ENCODE measurements at places on chromosomes 16 and 17.

- no peak for DNase-seq
Measured at GRCh38 chr17:12726131-12726530, 60.4 kb downstream of the MYOCD start.

DNA sequence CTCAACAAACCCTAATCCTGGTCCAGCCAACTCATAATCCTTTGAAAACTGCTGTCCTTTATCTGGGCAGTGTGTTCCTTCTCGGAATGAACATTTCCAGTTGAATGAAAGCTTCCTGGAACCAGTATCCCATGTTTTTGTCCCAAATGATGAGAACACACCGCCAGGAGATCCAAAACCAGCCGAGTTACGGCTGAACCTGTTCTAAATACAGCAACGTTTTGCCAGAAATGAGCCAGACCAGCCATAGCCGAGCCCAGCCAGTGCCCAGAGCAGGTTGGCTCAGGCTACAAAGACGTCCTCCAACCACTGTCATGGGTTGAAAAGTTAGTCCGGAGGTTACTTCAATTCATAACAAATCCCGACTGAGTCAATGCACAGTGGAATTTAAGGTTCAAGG is 67.6 kb upstream of the FOXF1 start:
- DNase-seq: no peak

GRCh38 chr17:49404906-49405305 is 9.8 kb downstream of the PHB1 start:
- DNase-seq: no peak

- DNase-seq: no peak
Measured at GRCh38 chr17:74567397-74567796, at the start of gene CD300H. Gene CD300H, minus strand, starts transcription at chr17:74567509.

GRCh38 chr16:84237994-84238750 is 1.6 kb downstream of the KCNG4 start:
- DNase-seq: no peak

GRCh38 chr17:15920758-15921239 is 24.1 kb upstream of the ADORA2B start:
- DNase-seq: no peak

DNA sequence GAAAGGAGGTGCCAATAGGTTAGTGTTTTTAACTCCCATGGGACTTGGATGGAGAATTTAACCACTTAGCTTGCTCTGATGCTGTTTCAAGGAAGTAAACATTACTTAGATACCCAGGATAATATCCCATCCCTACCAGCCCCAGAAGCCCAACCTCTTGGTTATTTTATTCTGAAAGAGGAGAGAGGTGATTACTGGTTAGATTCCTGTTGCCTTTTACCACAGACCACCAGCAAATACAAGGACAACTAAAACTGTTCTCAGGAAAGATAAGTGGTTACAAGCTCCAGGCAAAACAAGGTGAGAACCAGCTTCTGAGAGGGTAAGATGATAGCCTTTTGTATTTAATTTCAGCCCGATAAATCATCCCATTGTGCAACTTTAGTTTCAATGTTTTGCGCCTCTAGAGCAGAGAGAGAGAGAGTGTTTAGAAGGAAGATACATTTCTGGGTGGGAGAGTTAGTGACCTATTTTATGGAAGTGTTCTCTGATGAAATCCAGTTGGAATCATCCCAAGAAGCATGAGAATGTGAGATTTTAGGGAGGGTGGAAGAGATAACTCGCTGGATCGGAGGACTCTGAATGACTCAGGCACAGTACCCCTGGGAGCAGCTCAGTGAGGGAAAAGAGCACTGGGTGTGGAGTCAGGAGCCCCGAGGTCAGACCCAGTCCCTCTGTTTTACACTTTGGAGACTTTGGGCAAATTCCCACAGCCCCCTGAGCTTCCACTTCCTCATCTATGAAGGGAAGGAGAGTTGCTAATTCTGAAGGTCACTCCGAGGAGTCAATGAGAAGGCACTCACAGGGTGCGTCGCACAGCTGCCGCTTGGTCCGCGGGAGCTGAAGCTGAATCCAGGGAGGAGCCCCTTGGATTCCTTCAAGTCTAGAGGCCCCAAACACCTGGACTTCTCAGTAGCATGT is 12.1 kb downstream of the GLP2R start:
- no peak for DNase-seq

DNA sequence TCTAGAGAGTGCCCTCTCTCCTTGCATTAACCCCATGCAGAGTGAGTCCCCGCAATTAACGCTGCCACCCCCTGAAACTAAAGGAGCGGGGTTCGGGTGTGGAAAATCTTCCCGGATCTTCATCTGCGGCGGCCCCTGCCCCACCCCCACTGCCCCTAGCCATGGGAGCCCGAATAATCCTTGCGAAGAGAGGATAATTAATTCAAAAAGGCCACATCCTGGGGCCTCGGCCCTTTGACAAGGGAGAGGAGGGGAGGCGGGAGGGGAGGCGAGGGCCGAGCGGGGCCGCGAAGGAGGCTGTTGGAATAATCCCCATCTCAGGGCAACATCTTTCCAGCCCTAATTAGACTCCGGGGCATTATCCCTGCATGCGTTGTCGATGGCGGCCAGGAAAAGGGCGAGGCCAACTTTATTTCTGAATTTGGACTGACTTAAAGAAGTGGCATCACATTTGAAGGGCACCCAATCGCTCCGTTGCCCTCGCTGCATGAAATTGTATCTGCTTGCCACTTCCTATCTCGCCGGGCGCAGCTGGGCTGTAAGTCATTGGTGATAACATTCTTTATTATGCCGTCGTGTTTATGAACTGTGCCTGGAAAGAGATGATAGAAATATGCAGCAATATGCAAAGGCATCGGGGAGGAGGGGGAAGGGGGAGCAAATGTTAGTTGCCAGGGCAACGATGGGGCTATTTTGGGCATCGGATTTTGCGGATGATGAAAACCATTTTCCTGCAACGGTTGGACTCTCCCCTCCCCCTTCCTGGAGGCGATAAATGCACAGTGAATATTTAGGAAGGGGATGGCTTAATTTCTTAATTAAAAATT is 387.1 kb upstream of the TNRC6C start:
- no peak for DNase-seq

- DNase-seq: no peak
Measured at GRCh38 chr16:22075776-22076175, 16.6 kb upstream of the VWA3A start.

DNA sequence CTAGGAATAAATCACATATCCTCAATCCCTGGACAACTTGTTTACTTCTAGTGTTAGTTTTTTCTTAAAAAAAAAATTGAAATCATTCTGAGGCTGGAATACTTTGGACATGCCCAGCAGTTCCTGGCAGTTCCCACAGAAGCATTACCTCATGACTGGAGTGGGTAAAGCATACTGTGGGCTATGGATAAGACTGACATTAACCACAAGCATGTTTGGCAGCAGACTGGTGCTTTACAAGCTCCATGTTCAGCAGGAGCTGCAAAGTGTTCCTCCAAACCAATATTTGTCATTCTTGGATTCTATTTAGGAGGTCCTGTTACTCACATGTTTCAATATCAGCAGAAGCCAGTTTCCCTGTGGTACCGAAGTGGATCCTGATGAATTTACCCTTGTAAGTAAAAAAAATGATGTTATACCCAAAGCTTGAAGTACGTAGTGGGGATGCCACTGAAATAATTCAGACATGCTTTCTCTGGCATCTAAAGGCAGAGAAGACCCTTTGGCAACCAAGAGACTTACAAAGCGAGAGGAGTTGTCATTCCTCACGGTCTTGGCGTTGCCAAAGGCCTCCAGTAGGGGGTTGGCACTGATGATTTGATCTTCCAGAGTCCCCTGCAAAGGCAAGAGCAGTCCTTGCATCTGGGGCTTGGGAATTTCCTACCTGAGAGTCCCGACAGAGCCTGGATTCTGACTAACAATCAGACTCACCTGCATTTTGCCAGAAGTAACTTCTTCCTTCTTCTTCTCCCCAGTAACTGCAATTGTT is 4.9 kb downstream of the MYH1 start:
- no peak for DNase-seq

DNA sequence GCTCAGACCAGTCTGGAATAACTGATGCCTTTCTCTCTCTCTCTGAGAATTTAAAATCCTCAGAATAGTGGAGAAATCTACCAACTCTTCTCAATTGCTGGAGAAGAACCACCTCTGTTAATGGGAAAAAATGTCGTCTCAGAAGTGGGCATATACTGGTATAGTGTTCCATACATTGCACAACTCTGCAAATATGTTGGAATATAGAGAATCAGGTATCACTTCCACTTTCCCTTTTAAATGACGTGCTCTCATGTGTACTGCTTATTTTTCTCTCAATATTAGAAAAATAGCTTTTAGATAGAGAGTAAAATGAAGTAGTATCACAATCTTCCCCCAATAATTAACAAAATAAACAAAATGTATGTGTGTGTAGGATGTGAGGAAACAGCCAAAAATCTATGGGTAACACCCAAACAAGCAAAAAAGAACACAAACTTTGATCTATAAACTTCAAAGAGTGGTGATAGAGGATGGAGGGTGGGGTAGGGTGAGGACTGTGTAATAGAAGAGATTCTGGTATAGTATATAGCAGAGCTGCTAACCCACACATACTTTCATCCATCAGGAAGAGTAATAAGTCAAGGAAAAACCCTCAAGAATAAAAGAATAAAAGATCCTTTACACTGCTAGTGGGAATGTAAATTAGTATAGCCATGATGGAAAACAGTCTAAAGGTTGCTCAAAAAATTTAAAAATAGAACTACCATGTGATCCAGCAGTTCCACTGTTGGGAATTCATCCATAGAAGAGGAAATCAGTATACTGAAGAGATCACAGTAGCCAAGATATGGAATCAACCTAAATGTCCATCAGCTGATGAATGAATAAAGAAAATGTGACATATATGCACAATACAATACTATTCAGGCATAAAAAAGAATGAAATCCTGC is 46.9 kb downstream of the NFATC3 start:
- no peak for DNase-seq

All from NCI-H748 treated with DMSO at 0.1 percent for 48 hours (cell line).